ENCODE measurements at places on chromosomes 2 and 18.

DNA sequence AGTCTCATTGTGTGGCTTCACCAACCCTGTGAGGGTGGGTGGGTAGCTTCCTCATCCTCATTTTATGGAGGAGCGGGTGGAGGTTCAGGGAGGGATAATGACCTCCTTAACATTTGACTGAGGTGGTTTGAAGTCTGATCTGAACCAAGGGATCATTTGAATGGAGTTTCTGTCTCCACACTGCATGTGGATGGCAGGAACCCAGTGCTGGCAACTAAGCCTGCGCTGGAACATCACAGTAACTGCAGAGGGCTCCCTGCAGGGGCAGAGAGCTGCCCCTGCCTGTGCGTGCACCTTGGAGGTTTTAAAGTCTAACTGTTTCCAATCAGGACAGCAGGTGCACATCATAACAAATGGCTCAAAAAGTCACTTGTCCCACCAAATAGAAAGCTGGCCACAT lies 3.3 kb downstream of the AGAP1 start:
- DNase-seq: no peak

DNA sequence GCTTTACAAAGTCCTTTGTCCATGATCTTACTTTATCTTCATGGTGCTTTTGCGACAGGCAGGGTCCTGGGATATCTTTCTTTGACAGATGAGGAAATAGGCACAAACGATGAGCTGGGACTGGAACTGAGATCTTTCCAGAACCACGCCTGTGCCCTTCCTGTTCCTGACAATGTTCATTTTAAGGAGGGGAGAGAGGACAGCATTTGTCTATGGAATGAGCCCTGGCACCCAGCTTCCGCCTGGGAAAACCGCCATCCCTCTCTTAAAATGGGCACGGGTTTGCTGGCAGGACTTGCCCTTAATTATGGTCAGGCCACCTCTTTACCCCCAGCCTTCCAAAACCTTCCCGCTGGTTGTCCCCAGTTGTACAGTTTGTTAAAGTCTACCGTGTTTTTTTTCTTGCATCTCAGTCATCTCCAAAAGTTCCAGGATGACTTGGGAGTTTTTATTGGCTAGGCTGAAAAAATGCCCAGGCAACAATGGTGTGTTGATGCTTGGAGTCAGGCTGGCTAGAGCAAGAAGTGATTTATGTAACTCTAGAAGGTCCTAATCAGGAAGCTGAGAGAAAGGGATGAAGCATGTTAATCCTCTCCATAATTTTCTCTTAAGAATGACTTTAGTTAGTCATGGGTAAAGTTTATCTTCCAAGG lies 264.9 kb upstream of the EPAS1 start:
- no peak for DNase-seq

DNA sequence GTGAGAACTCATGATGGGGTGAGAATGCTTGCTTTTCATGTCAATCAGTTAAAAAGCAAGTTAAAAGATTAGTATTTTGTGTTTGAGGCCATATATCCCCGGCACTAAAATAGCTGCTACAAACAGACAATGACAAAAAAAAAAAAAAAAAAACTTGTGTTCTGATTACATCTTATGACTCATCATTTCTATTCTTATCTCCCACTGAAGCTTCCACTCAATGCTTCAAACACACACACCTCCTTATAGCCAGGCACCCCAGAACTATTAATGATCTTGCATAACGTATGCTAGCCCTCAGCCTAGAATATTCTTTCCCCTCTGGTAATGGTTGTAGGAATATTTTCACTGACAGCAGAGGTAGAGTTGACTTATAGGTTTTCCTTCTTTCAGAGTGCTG lies 778.3 kb downstream of the TRIB2 start:
- no peak for DNase-seq

DNA sequence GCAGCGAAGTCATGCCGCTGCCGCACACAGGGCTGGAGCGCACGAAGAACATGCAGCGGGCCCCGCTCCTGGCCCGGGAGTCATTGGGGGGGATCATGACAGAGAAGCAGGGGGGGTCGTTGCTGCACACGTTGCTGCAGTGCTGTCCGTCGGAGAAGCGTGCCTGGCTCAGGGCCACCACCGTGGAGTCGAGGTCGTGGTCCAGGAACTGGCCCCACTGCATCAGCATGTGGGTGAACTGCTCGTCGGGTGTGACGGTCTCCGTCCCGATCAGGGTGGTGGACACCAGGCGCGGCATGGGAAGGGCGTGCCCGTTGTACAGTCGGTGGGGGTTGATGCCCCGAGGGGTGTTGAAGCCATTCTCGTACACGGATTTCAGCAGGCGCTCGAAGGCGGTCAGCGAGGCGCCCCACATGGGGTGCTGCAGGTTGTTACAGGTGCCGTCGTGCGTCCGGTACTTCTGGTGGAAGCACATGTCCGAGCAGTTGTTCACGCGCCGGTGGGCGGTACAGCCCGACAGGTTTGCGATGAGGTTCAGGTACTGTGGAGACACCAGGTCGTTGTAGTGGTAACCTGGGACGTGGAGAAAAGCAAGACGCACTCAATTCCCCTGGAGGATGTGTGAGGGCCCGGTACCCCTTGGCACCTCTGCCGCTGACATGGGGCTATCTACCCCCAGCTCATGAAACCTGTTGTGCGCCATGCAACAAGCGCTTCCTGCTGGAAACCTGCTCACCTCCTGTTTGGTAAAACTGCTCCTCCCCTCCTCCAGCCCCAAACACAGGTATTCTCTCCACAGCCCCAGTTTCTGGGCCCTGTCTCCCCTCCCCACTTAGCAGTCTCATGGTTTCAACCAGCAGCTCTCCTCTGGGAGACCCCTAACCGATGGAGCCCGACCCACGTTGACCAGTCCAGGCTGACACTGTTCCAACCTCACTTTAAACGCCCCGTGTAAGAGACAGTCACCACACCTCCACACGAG lies 94.9 kb downstream of the PXDN start:
- DNase-seq: no peak

- no peak for DNase-seq
These were observed 22.8 kb upstream of the MYO3B start for GRCh38 chr2:170155022-170155722.

Measured in activated CD4-positive, alpha-beta T cell treated with anti-CD3 and anti-CD28 coated beads, Interleukin-2, Interleukin-4, amounts not matched to agents 100 ng/mL and 50 ng/mL, durations not matched to agents 16 hours and 8 hours (primary cell).